Hindlimb muscle (tissue), 1 donor: ENCODE measurements at places on chromosomes 1 and 21.
A peak's percentile ranks its signal among the peaks of the same experiment; 100 is the strongest.

DNA sequence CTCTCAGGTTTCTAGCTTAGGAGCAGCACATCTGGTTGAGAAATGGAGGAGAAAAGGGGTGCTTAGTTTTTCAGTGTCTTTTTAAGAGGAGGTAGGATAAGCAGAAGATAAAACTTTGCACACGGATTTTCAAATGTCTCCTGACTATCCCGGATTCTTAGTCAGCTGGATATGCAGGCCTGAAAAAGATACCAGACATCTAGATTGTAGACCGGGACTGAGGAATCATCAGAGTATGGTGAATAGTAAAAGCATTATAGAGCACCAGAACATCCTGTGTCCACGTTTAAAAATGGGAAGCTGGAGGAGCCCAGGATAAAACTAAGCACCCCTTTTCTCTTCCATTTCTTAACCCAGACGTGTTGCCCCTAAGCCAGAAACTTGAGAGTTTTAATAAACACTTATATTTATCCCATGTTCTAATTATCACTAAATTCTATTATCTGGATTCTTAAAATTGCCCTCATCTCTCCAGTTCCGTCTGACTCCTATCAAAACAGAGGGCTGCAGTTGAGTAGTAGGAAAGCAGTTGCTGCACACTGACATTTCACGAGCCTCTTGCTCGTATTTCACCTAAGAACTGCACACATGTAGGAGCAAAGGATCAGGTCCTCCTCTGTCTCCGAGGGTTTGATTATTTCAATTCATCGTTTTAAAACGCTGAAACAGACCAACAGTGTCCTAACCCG, 609 bp downstream of the PIGK start:
- DNase-seq = no peak

DNA sequence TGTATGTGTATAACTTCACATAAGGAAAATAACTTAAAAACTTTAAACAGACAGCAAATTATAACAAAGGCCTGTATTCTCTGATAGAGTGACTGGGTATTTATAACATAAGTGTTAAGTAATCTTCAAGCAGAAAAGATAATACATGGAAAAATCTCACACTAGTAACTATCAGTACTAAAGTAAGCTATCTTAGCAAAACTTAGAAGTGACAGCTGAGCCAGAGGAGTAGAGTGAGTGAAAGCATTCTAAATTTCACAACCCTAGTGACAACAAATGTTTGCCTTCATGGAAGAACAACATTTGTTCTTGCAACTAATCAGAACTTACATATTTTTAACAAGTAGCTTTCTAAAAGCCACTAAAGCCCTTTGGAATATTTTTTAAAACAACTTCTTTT, 74.5 kb upstream of the B3GALT2 start:
- no peak for DNase-seq

DNA sequence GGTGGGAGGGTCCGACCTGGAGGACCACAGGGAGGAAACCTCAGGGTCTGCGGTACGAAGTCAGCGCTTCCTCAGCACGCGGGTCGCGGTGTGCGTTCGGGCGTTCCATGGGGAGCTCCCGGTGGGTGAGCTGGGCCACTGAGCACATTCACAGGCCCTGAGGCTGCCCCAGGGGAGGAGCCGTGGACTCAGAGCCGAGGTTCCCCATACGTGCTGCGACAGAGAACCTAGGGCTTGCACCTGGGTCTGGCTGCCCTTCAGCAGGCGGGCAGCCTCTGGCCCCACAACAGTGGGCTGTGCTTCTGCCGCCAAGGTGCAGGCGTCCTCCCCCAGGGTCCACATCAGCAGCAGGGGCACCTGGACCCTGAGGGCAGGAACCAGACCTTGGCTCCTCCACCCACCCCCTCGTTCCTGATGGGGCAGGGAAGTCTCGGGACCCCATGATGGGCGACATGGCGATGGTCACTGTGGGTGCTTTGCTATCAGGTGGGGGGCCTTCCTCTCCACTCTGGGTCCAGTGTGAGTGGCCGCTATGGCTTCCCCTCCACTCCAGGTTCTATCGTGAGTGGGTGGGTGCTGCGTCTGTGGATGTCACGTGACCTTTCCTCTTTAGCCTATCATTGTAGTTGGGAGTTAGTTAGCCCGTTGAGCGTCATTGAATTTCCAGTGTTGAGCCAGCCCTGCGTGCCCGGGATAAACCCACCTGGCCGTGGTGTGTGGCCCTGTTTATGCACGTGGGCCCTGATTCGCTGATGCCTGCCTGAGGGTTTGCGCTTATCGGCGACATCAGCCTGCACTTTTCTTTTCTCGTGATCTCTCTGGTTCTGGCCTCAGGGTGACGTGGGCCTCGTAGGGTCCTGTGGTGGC, 27.9 kb downstream of the FTCD start:
- DNase-seq = no peak

- no peak for DNase-seq
These were observed 32.9 kb downstream of the RASAL2 start for GRCh38 chr1:178126741-178127185.

DNA sequence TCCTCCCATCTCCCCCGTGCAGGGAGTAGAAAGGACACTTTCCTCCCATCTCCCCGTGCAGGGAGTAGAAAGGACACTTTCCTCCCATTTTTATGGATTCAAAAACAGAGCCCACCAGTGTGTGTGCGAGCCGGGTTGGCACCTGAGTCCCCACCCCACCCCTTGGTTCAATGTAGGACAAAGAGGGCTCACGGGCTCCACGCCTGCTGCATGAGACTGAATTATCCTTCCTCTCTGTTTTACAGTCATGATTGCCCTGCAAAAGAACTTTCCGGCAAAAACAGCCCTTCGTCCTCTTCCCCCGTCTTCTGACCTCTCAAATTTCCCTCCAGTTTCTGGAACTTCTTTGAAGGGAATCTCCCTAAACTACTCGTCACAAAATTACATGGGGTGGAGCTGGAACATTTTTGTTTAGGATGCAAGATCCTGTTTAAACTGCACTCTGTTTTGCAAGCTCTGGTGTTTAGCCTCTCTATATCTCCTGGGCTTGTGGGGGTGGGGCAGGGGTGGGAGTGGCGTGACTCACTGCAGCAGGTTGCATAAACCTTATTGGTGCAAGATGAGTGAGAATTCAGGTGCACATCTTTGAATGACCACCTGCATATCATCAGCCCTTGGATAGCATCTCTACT, 99.8 kb downstream of the PSMG1 start:
- no peak for DNase-seq

GRCh38 chr1:246801241-246802020, 77.2 kb downstream of the SCCPDH start:
- no peak for DNase-seq

GRCh38 chr1:77794550-77794949, 15.1 kb downstream of the MIGA1 start:
- no peak for DNase-seq

DNA sequence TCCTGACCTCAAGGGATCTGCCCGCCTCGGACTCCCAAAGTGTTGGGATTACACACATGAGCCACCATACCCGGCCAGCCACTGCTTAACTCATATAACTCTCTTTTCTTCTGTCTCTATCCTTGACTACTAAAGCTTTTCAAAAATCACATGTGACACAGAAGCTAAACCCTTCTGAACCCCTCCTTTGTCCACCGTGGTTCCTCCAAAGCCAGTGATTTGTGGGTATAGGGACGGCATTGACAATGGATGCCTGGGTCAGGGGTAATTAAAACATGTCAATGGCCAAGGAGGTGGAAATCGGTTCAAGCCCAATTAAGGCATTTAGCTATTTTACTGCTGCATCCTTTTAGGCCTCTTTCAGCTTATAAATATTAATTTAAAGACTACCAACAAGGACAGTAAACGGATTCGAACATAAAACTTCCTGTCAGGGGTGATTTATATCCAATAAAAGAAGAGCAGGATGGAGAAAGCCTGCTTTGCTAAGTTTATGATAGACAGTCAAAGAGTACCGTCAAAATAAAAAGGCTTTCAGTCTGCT, 242.3 kb downstream of the GPATCH2 start:
- no peak for DNase-seq

GRCh38 chr1:164664127-164664526, 105.1 kb downstream of the PBX1 start:
- no peak for DNase-seq

GRCh38 chr1:2044510-2045319, 5.5 kb upstream of the PRKCZ start:
- DNase-seq = peak; percentile 78

- DNase-seq = no peak
These were observed 86.5 kb downstream of the LACTBL1 start for GRCh38 chr1:22886211-22886610.

DNA sequence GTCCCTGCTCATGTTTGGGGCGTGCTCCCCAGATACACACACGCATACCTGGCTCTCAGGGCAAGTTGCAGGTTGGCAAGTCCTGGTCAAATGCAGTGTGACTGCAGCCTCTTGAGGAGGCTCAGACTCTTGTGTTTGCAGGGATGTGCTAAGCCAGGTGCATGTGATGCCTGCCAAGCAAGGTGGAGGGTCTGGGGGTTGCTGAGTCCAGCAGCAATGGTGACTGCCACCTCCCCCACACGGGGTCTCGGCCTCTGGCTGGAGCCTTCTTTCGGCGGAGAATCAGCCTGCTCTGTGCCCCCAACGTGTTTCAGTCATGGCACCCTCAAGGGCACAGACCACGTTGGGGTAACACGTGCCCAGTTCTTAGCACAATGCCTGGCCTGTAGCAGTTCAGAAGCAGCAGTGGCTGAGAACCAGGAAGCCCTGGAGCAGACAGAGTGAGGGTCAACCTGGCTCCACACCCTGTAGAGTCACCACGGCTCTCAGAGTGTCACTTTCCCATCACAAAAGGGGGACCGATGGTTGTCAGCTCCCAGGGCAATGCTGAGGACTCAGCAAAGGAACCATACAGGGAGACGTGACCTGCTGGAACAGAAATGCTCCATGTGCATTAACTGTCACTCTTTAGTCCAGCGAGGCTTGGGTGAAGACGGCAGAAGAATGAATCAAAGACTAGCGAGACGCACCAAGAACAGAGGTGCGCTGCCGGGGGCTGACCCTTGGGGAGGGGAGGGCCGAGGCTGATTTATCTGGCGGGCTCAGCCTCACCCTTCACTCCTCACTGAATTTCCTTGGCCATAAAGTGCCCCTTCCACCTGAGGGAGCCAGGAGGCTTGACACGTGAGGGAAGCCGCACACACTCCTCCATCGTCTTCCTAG, 109.0 kb downstream of the PGBD5 start:
- DNase-seq = no peak

GRCh38 chr1:107926436-107927080, 38.4 kb downstream of the VAV3 start:
- no peak for DNase-seq

GRCh38 chr1:176517484-176517883, 54.5 kb downstream of the PAPPA2 start:
- DNase-seq = no peak

DNA sequence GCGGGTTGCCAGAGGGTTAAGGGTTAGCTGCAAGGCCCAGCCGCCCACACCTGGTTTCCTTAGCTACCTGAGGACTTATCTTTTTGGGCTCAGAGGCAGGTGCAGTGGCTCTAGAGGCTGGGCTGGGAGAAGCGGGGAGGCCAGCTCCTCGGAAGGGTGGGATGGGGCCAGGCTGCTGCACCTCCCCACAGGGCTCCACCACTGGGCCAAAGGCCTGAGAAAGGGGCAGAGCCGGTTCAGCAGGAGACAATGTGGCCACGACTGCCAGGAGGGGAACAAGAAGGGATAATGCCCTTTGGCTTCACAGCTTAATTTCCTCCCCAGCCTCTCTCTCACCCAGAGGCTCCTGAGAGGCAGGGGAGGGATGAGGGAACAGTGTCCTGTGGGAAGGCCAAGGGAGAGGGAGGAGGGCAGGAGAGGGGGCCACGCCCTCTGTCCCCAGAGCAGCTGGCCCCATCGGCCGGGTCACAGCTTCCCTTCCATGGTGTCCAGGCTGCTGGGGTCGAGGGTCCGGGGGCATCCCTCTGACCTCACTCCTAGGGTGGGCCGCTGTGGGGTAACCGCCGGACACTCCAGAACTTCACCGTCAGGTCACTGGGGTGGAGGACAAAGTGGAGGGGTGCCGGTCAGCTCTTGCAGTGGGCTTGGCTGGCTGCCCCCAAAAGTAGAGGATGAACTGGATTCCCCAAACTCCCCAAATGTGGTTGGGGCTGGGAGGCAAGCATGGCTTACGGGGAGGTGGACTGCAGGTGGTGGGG, 50.4 kb downstream of the KIF21B start:
- DNase-seq = no peak

DNA sequence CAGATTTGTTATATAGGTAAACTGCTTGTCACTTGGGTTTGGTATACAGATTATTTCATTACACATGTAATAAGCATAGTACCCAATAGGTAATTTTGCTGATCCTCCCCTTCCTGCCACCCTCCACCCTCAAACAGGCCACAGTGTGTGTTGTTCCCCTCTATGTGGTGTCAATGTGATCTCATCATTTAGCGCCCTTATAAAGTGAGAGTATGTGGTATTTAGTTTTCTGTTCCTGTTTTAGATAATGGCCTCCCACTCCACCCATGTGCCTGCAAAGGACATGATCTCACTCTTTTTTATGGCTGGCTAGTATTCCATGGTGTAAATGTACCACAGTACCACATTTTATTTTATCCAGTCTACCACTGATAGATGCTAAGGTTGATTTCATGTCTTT, 522.1 kb upstream of the LRRC7 start:
- DNase-seq = no peak

GRCh38 chr1:201890806-201891450, 2.2 kb downstream of the SHISA4 start:
- no peak for DNase-seq

GRCh38 chr1:207836591-207837347, 74.2 kb downstream of the CD34 start:
- DNase-seq = no peak

DNA sequence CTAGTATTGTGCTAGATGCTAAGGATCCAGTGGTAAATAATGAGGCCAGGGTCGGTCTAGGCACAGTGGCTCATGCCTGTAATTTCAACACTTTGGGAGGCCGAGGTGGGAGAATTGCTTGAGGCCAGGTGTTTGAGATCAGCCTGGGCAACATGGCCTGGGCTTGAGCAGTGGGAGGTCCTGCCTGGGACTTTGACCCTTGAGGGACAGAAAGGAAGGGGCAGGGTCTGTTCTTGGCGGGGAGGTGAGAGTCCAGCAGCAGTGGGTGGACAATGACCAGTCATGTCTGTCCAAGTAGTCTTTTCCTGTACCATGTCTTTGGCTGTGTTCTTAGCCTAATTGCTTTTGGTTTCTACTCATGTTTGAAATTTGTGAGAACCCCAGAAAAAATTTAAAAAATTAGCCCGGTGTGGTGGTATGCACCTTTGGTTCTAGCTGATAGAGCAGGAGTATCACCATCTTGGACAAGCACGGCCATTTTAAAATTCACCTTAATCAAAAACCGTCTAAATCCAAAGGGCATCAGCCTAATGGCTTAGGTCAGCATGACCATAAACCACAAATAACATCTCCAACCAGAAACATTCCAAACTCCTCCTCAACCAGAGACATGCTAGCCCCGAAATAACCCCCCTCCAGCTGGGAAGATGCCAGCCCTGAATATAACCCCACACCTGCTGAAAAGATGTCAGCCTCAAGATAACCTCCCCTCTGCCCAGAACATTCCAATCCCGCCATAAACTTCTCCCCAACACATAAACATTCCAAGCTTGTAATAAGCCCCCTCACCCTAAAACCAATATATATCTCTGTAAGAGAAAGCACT, 6.8 kb upstream of the AK2 start:
- no peak for DNase-seq
